ENCODE measurements at places on chromosomes 16 and 17.

GRCh38 chr17:75998327-75998795, 2.3 kb upstream of the CDK3 start:
- DNase-seq, result no peak

DNA sequence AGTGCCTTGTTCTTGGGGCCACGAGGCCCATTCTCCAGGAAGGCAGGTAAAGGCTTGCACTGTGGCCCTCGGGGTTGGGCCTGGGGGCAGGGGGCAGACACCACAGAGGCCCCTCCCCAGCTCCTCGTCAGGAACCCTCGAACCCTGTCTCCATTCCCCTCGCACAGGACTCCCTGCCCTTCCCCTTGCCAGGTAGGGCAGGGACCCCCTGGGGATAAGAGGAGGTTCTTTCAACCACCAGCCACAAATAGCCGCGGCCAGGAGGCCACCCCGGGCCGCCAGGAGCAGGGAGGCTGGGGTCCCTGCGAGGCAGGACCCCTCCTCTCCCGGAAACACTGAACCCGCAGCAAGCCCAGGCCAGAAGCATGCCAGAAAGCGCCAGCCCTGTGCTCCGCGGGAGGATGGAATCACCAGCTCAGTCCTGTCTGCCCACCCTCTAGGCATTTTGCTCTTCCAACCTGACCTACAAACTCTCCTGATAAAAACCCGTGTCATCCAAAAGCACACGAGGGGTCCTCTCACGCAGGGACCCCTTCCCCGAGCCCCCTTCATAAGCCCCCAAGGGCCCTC, 45.6 kb downstream of the SLC47A1 start:
- DNase-seq, result no peak

DNA sequence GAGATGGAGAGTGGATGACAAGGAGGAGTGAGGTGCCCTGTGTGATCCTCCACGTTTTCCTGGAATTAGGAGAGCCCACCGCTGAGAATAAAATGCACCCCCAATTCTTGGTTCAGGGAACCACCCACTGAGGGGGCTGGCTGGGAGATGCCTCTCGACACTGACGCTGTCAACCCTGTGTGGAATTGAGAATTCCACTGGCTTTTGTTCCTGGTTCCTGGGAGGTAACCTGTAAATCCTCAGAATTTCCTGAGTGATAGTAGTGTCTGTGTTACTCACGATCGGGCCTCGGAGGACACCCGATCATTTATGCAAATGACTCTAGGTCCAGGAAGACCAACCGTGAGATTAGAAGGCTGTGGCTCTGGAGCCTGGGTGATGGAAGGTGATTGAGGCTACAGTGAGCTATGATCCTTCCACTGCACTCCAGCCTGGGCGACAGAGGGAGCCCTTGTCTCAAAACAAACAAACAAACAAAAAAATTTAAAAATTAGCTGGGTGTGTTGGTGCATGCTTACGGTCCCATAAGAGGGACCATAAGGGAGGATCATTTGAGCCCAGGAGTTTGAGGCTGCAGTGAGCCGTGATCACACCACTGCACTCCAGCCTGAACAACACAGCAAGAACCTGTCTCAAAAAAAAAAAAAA, 11.7 kb upstream of the PRPSAP1 start:
- DNase-seq, result no peak

DNA sequence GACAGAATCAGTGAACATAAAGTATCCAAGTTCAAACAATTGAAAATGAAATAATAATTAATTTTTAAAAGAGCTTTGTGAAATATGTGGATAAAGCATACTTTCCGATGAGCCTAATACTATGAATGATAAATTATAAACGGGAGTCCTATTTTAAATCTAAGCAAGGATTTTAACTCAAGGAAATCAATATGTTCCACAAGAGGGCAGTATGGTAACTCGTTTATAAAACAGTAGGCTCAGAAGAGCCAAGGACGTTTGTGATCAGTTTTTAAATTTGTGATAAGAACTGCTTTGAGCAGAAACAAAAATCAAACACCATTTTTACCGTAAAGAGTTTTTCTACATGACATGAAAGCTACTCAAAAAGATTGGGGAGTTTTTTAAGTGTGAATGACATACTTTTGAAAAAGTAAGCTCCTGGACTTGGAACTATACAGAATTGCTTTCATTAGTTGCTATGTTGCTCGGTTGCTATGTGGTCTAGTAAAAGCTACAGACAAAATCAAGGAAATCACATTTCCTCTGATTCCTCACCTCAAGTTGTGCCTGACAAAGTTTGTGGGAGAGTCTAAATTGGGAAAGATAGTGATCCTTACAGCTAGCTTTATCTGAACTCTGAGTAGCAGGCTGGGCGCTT, 11.8 kb upstream of the TEKT1 start:
- peak; percentile 19 for DNase-seq

DNA sequence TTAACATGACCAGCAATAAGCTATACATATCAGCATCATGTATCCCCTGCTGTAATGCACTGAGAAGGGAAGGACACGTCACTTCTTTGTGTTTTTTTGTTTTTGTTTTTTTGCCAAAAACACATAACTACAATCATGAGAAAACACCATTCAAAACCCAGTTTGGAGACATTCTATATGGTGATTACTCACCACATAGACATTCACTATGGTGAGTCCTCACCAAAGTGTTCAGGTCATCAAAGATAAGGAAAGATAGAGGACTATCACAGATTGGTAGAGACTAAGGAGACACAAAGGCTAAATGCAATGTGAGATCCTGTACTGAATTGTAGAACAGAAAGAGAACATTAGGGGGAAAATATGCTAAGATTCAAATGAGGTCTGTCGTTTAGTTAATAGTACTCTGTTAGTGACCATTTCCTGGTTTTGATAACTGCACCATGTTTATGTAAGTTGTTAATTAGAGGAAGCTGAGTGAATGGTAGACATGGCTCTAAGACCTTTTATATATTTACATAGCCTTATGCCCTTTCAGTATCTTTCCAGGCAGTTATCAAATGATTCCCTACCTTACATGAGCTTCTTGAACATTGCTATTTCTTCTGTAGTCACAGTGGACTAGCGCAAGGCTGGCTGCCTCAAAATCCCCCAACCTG, 46.6 kb downstream of the PIK3R5 start:
- no peak for DNase-seq

DNA sequence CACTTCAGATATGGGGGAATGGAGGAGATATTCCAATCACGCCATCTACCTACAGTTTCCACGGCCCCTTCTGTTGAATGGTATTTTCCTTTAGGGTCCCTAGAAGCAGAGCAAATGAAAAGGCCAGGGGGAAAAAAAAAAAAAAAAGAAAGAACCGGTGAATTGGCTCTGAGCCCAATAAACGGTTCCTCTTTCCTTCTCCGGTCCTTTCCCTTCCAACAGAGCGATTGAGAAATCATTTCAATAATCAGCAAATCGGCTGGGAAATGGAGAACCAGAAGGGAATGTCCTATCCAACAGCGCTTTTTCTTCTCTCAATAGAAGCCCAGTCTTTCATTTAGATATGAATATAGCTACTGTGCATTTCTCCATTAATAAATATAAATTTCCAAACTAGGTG, 26.8 kb upstream of the HOXB13 start:
- no peak for DNase-seq

DNA sequence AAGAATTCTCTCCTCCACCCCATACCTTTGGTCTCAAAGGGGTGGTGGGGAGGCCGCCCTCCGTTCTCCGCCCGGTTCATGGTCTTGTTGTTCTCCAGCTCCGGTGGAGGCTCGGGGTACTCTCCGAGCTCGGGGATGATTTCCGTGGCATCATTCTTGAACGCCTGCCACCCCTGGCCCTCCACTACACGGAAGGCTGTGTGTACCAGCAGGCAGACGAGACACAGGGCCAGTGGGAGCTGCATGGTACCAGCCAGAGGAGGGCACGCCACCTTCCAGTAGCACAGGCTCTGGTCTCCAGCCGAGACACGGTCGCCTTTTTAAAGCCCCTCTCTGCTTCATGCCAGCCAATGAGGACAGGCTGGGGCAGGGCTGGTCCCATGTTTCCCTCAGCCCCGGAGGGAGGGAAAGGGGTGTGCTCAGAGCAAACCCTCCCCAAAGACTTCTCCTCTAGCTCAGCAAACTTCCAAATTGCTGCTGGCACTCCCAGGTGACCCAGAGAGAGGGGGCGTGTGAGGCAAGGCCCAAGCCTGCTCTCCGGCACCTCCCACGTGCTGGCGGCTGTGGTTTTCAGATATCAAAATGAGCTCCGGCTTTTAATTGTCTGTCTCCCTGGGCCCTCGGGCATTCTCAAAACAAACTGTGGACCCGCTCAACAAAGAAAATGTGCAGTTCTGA, at the start of gene SOST:
TSS of gene SOST (minus strand) at position 295 of the 678 bp plus-strand sequence. CDS start at position 245, 50 bp downstream.
- no peak for DNase-seq

DNA sequence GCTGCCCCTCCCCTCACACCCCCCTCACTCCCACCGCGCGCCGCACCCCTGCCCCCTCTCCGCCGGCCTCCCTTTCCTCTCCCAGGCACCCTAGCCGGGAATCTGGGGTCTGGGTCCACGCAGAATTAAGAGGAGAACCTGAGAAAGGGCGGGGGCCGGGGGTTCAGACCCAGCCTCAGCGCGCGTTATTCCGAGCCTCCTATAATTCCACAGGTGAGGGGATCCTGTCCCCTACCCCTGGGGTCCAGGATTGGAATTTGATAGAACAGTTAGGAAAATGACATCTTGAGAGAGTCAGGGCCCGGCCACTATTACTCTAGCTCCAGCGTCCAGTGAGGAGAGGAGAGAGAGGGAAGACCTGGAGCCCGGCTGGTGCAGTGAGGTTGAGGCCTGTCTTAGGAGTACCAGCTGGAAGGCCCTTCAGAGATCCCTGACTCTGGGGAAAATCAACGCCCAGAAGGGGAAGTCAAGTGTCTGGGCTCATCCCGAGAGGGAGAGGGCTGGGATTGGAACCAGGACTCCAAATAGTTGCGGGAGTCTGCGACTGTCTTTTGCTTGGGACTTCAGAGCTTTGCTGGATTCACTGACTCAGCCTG, 17.3 kb downstream of the GRB7 start:
- DNase-seq, result no peak

GRCh38 chr16:74757349-74757748, 17.3 kb downstream of the FA2H start:
- DNase-seq, result no peak

- DNase-seq, result no peak
These were observed 32.5 kb downstream of the HOXB1 start for GRCh38 chr17:48498164-48498850.

- no peak for DNase-seq
These were observed 51.1 kb upstream of the SOX9 start for GRCh38 chr17:72069586-72070202.

DNA sequence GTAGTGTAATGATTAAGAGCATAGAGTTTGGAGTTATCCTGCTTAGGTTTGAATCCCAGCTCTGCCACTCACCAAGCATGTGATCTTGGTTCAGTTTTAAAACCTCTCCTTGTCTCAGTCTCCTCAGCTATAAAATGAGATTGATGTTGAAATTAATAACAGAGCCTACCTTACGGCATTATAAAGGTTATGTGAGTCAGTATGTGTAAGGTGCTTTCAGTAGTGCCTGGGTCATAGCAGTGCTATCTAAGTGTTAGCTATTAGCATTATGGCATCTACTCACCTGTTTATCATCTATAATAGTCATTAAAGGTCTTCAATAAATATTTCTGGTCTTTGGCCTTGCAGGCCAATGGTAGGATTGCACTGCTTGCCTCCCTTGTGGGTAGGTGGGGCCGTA, 53.4 kb downstream of the PRKCB start:
- DNase-seq, result no peak

GRCh38 chr17:78341559-78342448, 18.1 kb downstream of the SOCS3 start:
- peak; percentile 39 for DNase-seq

GRCh38 chr16:57155702-57156350, 30.0 kb downstream of the PSME3IP1 start:
- no peak for DNase-seq

GRCh38 chr16:88731699-88732098, 25.4 kb downstream of the CTU2 start:
- DNase-seq, result no peak

GRCh38 chr17:42321555-42321954, 33.3 kb downstream of the STAT5A start:
- no peak for DNase-seq

DNA sequence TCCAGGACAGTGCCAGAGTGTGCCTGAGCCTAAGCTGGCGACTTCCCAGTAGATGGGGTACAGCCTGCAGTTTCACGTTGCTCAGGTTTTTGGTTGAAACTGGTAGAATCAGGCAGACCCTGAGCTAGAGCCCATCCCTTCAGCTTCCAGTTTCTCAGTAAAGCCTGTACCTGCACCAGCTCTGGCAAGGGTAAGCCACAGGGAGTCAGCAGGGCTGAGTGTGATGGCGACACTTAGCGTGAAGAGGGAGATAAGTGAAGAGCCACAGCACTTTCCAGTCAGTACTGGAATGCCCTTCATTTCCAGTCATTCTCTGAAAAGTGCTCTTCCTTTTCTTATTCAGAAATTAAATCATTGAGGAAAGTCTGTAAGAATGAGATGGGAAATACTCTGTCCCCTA, 22.4 kb downstream of the PLD6 start:
- no peak for DNase-seq

DNA sequence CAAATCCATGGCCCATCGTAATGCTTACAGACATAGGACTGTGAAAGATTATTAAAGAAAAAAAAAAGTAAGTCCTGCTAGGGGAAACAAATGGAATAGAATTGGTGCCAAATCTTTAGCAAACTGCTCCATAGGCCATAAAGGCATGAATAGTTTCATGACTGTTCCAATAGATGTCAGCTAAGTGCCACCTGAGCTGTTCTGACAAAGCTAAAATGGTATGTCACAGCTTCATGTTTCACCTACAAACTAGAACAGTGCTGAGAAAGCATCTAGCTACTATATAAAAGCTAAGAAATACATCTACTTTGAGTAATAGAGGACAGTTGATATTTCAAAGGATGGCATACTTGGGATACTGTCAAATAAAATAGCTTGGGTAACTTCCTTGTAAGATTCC, 771.6 kb upstream of the CA10 start:
- no peak for DNase-seq

GRCh38 chr16:4011225-4011939, 104.9 kb downstream of the ADCY9 start:
- no peak for DNase-seq

GRCh38 chr16:56871172-56871593, 6.2 kb downstream of the SLC12A3 start:
- DNase-seq, result no peak

GRCh38 chr16:8370374-8371270, 219.7 kb downstream of the TMEM114 start:
- no peak for DNase-seq

GRCh38 chr17:8063761-8064534, 23.6 kb downstream of the ALOX12B start:
- no peak for DNase-seq

- no peak for DNase-seq
These were observed 7.2 kb upstream of the NDRG4 start for GRCh38 chr16:58492735-58493134.

DNA sequence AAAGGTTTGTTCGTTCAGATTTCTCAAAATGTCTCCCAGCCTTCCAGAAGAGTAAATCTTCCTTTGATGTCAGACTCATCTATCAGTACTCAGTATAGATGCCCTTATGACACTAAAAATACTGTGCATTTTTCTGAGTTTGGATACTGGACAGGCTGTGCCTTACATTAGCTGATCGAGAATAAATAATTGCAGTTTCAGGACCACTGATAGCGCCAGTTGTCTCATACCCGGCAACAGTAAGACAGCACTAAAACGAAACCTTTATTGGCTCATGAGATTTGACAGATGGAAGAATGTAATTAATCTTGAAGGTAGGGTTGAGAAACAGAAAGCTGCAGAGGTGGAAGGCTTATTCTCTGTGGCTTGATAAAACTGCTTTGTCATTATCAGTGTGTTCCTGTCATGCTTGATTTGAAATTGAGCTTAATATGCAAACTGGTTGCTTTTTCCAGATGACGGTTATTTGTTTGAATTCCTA, 1.2 kb downstream of the ATP6V0A1 start:
- peak; percentile 28 for DNase-seq

GRCh38 chr16:30876867-30877266, 17.0 kb downstream of the BCL7C start:
- no peak for DNase-seq

Data from CD8-positive, alpha-beta memory T cell (primary cell).